ENCODE measurements at places on chromosomes 2 and 18.
A peak's percentile ranks its signal among the peaks of the same experiment; 100 is the strongest.

DNA sequence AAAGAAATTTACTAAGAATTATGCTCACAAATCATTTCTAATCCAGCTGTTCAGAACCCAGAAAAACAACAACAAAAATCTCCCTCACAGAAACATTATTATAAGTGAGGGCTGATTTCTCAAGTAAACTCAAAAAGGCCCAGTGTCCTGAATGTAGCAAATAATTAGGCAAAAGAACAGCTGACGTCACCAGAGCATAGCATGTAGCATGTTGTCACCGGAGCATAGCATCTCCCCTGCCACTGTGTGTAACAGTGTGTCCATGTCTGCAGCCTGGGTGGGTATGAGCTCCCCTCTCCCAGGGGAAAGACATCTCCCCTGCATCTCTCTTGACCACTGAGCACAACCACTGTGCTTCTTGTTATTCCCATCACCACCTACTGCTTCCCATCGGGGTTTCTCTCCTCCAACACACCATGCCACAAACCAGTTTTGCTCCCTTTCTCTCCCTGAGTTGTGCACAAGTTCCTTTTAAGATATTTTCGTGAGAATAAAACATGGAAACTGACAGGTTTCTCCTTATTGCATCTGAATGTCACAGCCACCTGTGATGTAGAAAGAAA is 126.7 kb downstream of the CABYR start:
- DNase-seq, result no peak

DNA sequence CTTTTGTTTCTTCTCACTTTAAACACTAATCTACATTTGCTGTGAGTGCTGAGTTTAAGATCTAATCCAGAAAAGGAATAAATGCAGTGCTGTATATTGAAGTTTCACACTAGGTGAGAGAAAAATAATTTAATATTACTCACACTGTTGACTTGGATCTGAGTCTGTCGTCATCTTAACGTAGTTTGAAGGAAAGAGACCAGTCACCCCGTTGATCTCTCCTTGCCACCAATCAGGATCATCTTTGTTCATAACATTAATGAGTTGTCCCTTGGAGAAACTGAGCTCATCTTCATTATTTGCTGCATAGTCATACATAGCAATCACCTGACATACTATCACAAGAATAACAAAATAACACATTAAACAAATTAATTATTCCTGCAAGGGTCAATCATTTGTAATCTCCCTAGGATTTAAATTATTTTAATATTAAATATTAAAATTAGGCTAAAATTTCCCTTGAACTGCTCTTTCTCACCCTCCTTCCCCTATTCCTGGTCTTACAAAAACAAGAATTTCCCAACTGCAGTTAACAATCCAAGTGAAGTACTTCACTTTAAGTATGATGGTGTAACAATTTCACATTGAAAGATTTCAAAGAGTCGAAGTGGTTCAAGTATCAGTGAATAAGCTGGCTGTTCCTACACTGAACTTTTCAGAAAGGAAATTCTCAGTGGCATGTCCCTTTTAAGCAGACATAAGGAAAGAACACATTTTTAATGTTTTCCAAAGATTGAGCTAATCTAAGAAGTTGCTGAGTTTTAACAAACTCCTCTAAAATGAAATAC is 71.3 kb downstream of the FAM228A start:
- DNase-seq, result no peak

DNA sequence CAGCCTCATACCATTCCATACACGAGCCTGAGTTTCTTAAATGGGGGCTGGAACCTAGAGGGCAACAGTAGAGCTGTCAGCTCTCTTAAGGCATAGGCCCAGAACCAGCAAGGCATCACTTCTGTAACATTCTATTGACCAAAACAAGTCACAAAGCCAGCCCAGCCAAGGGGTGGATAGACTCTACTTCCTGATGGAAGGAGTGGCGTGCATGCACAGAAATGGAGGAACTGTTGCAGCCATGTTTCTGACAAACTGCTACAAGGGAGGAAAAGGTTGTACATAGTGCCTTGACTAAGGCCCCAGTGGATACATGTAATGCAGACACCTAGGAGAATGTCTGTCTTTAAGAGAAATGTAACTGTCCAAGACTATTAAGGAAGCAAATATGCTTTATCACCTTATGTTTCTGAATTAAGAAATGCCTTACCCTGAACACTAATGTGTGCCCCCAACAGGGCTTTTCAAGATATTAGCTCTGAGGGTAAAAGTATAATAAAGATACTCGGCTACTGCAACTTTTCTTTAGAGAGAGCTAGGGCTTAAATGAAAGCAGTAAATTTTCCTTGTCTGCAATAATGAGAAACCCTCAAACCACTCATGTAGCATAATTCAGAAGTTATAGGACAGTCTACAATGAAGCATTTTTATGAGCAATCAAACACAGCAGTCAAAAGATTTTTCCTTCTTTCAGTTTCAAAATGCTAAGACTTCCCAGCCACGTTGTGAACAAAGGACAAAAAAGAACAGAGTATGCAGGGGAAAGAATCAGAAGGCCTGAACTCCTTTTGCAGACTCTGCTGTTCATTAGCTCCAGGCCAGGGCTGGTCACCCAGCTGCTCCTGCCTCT is 35.1 kb upstream of the CDC42EP3 start:
- DNase-seq, result no peak

DNA sequence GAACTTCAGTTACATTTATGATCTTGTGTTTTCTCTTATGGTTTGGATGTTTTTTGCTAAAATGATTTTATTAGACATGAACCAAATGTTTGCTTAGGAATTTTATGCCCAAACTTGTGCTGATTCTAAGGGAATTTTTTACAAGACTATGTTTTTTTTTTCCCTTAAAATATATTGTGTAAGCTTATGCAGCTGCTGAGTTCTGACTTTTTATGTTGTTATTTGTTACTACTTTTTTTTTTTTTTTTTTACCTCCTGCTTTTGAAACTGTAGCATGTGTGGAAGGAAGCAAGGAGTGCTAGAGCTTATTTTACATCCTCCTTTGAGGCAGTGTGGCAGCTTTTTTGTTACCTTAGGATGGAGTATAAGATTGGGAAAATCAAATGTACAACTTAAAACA is 6.0 kb upstream of the DNAH7 start:
- DNase-seq, result no peak

DNA sequence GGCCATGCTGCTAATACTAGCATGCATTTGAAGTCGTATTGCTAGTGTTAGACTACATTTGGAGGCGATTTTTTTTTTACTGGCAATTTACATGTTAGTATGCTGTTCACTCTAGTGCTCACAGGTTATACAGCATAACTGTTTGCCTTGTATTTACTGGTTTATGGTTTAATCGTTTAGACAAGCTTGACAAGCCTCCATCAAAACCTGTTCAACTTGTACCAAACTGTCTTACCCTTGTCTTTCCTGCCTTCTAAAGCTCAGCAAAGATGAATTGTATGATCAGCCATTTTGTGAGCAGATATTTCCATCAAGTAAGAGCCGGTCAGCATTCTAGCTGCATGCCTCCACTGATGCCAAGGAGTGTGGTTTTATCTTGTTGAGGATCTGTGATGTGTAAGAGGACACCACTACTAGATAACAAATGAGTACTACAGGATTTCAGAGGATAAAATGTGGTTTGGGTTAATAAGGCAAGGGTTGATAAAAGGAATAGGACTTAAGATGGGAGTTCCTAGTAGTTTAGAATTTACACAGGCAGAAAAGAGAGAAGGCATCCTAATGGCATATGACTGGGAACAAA is 68.4 kb upstream of the ITM2C start:
- DNase-seq, result no peak

GRCh38 chr2:190972213-190972612 is 41.8 kb downstream of the STAT1 start:
- DNase-seq, result no peak

DNA sequence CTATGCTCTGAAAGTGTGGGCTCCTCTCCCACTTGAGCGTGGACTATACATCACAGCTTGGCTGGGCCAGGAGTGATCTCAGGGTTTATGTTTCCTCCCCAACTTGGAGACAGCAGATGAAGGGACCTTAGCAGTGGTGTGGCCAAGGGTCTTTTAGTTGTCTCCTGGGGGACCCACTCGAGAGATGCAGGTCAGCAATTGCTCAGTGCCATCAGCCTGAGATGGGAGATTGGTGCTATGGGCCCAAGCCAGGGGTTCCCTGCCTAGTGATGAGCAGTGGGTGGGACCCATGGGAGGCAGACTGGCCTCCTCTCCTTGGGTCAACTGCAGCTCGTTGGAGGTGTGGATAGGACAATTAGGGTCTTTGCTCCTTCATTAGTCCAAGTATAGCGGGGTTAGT is 510.5 kb upstream of the FSHR start:
- DNase-seq, result no peak

GRCh38 chr2:67836866-67837265 is 225.9 kb downstream of the C1D start:
- DNase-seq, result no peak

DNA sequence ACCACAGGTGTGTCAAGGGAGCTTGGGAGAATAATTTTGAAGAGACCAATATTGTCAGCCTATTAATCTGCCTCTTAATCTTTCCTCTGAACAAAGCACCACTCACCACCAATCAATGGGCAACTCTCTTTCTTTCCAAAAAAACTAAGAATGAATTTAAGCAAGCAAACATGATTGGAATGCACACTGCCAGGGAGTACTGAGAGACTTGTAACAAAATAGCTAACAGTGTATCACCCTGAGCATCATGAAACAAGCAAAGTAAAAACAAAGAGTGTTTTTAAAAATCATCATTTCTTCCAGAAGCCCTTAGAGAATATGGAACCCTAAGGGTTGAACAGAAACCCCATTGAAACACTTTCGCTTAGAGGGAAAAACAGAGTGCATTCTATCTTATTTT is 299.7 kb downstream of the DSEL start:
- DNase-seq, result no peak

- no peak for DNase-seq
These were observed 34.3 kb downstream of the ADD2 start for GRCh38 chr2:70733646-70734180.

- no peak for DNase-seq
These were observed 62.0 kb upstream of the SLC35F5 start for GRCh38 chr2:113818382-113818951.

- DNase-seq, result no peak
These were observed 12.7 kb upstream of the MTERF4 start for GRCh38 chr2:241114836-241115235.

DNA sequence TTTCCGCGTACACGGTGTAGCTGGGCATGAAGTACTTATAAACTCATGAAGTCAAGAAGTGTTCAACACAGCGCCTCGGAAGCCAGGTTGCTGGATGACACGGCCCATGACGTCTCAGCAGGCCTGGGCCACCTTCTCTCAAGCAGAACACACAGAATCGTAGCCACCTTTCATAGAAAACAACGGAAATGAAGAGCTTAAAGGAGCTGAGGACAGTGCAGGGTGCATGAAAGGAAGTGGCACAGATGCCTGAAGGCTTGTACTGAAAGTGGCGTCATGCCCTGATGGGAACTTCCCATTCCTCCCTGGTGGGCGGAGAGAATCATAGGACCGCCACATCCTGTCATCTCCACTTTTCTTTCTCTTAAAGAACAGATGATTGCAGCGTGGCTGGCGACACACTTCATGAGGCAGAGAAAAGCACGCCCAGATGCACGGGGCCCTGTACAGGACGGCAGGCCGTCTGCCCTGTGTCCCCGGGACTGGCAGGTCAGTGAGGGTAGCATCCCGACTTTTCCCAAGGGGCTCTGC is 31.1 kb downstream of the HDAC4 start:
- DNase-seq, result peak; percentile 95

- DNase-seq, result no peak
These were observed 144.4 kb downstream of the PIEZO2 start for GRCh38 chr18:11004951-11005350.

GRCh38 chr2:133223226-133223625 is 345.0 kb downstream of the NCKAP5 start:
- DNase-seq, result no peak

DNA sequence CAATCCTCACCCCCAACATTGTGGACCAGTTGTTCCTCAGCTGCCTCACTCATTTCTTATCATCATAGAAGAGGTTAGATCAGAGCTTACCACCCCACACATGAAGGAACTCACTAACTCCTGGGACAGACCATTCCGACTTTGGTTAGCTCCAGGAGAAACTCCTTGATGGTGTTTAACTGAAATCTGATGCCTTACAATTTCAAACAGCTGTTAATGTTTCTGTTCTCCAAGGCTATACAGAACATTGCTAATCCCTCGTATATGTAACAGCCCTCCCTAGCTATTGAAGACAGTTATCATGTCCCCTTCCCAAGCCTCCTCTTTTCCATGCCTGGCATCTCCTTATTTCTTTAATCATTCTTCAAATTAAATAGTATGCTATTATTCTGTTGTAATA is 14.8 kb downstream of the ERBB4 start:
- DNase-seq, result no peak

Data from T-helper 1 cell (primary cell).